ENCODE measurements at places on chromosomes 4 and X.

- no peak for DNase-seq
These were observed 18.1 kb upstream of the HSFX3 start for GRCh38 chrX:149567621-149568417.

GRCh38 chr4:21211846-21212245 is 511.6 kb downstream of the PACRGL start:
- no peak for DNase-seq

- DNase-seq = no peak
These were observed 148.0 kb downstream of the USP46 start for GRCh38 chr4:52510939-52511565.

DNA sequence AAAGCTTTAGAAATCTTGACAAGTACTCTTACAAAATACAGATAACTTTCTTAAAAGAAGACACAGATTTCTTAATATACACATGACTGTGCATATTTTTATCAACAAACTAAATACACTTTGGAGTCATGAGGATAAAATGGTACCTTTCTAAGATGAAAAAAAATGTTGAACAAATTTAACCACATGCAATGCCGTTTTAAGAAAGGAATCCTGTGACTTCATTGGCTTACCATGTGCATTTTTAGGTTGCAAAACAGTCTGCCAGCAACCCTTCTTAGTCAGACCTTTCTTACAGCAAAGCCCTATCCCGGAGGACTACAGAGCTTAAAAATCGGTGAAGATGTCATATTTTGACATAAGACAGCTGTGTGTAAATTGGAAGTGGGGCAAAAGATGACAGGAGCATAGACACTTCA is 51.7 kb downstream of the GASK1B start:
- DNase-seq = no peak

GRCh38 chr4:110876866-110877265 is 254.0 kb upstream of the PITX2 start:
- DNase-seq = no peak

DNA sequence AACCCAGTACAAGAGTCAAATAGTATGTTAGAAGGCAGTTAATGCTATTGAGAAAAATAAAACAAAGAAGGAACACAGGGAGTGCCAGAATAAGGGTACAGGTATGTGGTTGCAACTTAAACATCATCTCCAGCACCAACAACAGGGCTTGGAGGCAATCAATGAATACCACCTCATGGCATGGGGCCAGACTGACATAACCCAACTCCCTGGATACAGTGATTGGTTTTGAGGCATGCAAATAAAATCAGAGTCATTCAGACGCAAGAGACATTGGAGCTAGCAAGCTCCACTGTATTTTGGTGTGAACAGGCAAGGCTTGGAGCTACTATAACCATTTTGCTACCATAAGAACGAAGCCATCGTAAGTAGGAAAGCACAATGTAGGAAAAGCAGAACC is 56.7 kb downstream of the PPP3CA start:
- no peak for DNase-seq

DNA sequence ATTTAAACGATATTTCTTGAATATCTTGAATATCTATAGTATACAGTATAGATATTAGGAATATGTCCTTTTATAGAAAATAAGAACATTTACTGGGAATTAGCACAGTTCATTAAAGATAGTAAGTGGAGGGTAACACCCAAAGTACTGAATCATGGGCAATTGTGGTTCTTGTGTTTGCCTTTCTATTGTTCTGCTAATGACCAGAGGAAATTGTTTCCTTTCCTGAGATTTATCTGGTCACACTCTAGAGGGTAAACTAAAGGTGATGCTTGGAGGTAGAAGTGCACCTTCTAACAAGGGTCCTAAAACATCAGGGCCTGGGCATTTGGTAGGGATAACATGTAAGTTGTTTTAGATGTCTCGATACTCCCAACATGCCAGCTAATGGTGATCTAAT is 241.3 kb upstream of the SFRP2 start:
- DNase-seq = no peak

All from NCI-H1105 treated with DMSO at 0.1 percent for 48 hours (cell line).